ENCODE measurements at places on chromosomes 5 and 9.
A peak's percentile ranks its signal among the peaks of the same experiment; 100 is the strongest.

- no peaks in the 10 kb centered on the region for H3K27me3 ChIP-seq
- no peak overlapping the region for H3K4me3 ChIP-seq
- no peaks in the 10 kb centered on the region for H3K4me1 ChIP-seq
- DNase-seq, result no peak
- H3K36me3 ChIP-seq, result no peaks in the 10 kb centered on the region
These were observed 18.6 kb downstream of the MED10 start for GRCh38 chr5:6359555-6360322.

DNA sequence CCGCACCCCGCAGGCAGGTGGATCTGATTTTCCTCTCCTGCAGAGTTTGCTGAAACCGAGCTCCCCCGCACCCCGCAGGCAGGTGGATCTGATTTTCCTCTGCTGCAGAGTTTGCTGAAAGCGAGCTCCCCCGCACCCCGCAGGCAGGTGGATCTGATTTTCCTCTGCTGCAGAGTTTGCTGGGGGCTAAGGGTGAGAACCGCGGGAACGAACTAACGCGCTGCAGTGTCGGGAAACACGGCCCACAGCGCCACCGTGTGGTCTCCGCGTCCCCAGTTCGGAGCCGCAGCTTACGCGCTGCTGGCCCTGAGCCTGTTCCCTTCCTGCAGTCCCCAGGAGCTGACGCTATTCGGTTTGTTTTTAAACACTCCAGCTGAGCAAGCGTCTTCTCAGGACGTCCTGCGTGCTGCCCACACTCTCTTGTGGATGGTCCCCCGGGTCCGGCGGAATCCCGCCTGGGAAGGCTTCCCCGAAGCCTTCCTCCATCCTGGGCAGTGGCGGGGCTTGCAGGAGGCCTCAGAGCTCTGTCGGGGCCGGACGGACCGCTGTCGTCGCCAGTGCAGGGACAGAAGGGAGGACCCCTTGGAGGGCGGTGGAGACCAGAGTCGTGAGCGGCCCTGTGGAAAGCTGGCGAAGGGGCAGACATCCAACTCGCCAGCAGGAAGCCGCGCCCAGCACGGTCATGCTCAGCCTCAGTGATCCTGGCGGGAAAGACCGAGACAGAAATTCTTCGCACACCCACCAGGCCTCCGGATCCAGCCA lies 121.2 kb upstream of the LPCAT1 start:
- H3K27me3 ChIP-seq, result peaks cover 24% of the 10 kb centered on the region
- peak overlapping the region; percentile 16 for H3K4me3 ChIP-seq
- H3K36me3 ChIP-seq, result no peaks in the 10 kb centered on the region
- no peaks in the 10 kb centered on the region for H3K4me1 ChIP-seq

DNA sequence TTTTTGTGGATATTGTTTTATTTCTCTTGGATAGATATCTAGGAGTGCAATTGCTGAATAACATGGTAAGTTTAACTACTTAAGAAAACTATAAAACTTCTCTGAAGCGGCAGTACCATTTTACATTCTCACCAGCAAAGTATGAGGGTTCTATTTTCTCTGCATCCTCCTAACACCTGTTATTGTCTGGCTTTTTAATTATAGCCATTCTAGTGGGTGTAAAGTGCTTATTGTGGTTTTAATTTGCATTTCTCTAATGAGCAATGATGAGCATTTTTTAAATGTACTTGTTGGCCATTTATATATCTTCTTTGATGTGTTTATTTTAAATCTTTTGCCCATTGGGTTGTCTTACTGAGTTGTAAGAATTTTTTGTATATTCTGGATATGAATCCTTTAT lies 28.7 kb downstream of the SMIM32 start:
- H3K4me3 ChIP-seq, result no peak overlapping the region
- no peaks in the 10 kb centered on the region for H3K4me1 ChIP-seq
- DNase-seq, result no peak

- H3K36me3 ChIP-seq, result no peaks in the 10 kb centered on the region
- peaks cover 7% of the 10 kb centered on the region for H3K4me1 ChIP-seq
- H3K4me3 ChIP-seq, result no peak overlapping the region
These were observed 53.0 kb downstream of the TSSK1B start for GRCh38 chr5:113381791-113382190.

DNA sequence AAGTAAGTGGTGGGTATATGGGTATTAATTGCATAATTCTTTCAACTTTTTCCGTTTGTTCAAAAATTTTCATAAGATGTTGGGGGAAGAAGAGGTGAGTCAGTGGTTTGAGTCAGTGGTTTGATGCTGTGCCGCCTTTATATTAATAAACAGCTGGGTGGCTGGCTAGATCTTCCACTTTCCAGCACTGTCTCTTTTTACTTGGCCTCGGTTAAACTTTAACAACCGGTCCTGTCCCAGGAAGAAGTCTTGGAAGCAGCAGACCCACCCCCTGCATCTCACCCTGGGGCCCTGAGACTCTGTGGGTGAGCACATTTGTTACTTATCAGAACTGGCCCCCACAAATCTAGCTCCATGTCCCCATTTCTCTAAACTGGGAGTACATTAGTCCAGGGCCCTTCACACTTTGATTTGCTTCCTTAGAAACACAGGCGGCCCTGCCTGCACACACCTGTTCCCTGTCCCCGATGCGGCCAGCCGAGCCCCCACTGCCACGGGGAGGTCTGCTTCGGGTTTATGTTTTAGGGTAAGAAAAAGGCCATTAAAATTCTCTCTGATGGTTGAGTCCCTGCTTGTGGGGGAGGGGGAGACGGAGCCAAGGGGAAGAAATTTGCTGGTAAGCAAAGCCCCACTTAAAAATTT lies 90.7 kb downstream of the PTCH1 start:
- peaks cover 9% of the 10 kb centered on the region for H3K4me1 ChIP-seq
- no peak overlapping the region for H3K27ac ChIP-seq
- H3K27me3 ChIP-seq, result no peaks in the 10 kb centered on the region
- peak overlapping the region; percentile 67 for H3K4me3 ChIP-seq

DNA sequence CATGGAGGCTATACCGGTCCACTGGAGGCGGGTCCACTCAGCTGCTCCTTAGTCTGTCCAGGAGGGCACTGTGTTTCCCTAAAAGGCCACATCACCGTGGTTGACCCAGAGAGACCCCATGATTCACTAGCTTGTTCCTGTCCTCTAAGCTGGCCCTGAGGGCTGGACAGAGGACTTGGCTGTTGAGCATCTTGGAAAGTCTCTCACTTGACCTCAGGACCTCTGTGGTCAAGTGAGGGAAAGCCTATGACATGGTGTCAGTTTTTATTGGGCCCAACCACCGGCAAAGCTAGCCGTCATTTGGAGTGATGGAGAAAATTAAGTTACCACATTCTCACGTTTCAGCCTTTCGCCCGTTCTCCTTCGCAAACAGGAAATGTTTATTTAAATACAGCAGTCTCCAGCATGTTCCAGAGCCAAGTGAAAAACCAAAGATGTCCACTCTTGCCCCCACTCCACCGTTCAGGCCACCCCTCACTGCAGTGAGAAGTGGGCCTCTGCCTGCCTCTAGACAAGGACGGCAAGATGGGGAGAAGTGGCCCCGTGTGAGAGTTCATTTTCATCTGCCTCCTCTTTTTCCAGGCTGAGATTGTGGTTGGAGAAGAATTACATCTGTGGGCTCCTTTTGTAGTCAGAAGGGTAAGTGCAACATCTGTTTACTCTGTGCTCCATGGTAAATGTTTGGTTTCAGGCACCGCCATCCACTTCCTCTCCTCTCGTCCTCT lies 4.4 kb downstream of the SLIT3 start:
- peaks cover 40% of the 10 kb centered on the region for H3K4me1 ChIP-seq
- H3K27ac ChIP-seq, result peak overlapping the region; percentile 71
- peak; percentile 89 for DNase-seq
- H3K4me3 ChIP-seq, result no peak overlapping the region
- no peaks in the 10 kb centered on the region for H3K36me3 ChIP-seq

DNA sequence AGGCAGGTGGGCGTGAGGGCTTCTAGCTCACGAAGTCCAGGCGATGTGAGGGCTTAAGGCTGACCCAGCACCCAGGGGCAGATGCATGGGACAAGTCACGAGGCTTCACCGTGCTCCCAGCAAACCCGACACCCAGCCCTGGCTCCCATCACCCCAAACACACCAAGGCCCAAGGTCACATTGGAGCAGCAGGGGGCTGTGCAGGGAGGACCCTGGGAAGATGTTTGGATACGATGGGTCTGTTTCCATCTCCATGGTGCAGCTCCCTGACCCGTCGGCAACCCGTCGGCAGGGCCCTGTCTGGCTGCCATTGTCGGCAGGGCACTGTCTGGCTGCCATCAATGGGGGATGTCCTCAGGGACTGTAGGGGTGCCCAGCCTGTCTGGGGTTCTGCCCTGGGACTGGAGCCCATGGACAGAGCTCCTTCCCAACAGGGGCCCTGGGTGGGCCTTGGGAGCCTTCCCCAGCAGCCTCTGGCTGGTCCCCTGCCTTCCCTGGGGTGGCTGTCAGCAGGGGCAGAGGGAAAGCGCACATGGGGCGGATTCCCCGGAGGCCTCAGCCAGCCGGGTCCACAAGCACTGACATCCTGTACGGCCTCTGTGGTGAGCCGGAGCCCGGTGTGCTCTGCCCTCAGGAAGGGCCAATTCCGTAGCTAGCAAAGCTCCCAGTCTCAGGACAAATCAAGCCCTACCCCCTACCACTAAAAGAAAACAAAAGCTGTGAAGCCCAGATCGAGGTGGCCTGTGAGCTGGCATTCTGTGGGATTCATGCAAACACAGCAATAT lies 47.1 kb downstream of the NACC2 start:
- DNase-seq, result peak; percentile 42
- H3K4me1 ChIP-seq, result peaks cover 7% of the 10 kb centered on the region
- peaks cover 10% of the 10 kb centered on the region for H3K36me3 ChIP-seq
- no peak overlapping the region for H3K4me3 ChIP-seq
- no peaks in the 10 kb centered on the region for H3K27me3 ChIP-seq

- peaks cover 10% of the 10 kb centered on the region for H3K4me1 ChIP-seq
- H3K27ac ChIP-seq, result no peak overlapping the region
- H3K27me3 ChIP-seq, result peaks cover 7% of the 10 kb centered on the region
- H3K36me3 ChIP-seq, result no peaks in the 10 kb centered on the region
These were observed 3.1 kb upstream of the SFXN1 start for GRCh38 chr5:175475248-175475647.

DNA sequence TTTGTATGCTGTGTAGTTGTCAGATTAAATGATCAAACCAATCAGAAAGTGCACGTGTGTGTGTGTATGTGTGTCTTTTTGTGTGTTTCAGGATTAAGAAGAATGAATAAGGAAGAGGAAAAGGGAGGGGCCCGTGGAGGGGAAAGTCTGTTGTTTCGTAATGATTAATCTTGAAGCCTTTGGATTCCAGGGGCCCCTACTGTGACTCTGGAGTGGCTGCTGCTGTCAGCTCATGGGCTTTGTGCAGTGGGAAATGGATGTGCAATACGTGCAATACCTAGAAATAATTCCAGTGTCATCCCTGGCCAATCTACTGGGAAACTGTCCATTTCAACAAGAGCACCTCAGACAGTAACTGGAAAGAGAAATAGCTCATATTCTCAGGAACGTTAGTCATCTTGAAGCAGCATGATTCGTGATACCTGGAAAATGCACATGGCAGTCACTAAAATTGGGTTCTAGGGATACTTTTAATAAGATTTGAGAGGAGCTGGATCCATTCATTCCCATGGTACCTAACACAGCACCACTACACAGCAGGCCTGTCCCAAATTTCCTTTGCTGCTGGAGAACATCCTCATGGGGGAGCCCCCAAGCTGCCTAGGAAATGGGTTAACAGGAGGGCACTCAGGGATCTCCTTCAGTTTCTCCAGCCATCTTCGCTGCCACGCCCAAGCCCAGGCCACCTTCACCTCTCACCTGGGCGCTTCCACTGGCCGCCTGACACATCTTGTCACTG lies 186.3 kb downstream of the NR3C1 start:
- DNase-seq, result peak; percentile 72
- peaks cover 16% of the 10 kb centered on the region for H3K4me1 ChIP-seq
- no peak overlapping the region for H3K4me3 ChIP-seq
- H3K27ac ChIP-seq, result no peak overlapping the region

- no peaks in the 10 kb centered on the region for H3K27me3 ChIP-seq
- no peak overlapping the region for H3K4me3 ChIP-seq
These were observed 122.2 kb upstream of the ACOT12 start for GRCh38 chr5:81516091-81516490.

GRCh38 chr5:91126448-91126847 lies 256.7 kb downstream of the ARRDC3 start:
- no peak overlapping the region for H3K4me3 ChIP-seq
- no peak for DNase-seq
- H3K27me3 ChIP-seq, result no peaks in the 10 kb centered on the region

DNA sequence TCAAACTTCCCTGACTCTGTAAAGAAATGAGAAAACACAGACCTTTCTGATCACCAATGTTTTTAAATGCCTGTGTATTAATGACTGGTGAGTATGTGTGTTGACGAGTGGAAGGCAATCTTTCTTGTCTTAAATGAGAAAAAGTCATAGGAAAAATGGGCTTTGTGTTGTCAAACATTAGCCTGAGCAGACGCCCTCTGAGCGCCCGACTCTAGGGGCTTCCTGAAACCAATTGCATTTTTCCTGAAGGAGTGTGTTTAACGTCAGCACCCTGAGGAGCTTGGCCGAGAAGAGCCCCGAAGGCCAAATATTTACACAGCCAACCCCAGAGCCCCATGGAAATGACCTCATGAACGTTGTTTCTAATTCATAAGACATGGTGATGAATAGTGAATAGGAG lies 154.3 kb downstream of the PHF2 start:
- H3K36me3 ChIP-seq, result no peaks in the 10 kb centered on the region
- no peak overlapping the region for H3K27ac ChIP-seq
- H3K27me3 ChIP-seq, result peaks cover 7% of the 10 kb centered on the region

DNA sequence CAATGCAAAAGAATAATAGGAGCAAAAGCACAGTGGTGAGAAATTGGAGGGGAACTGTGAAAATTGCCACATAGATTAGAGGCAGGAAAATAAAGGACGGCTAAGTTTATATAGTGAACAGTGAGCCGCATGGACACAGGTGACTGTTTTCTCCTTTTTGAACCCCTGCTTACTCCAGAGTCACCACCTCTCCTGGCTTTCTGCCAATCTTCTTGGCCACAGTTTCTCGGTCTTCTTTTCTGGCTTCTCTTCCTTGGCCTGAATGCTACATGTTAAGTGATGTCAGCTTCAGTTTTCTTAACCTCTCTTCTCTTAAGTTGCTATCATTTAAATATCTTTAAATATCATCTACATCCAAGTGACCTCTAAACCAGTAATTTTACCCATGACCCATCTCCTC lies 47.3 kb upstream of the CDKN2B start:
- no peak overlapping the region for H3K4me3 ChIP-seq
- H3K27ac ChIP-seq, result no peak overlapping the region
- H3K4me1 ChIP-seq, result peaks cover 19% of the 10 kb centered on the region
- no peak for DNase-seq
- no peaks in the 10 kb centered on the region for H3K36me3 ChIP-seq

DNA sequence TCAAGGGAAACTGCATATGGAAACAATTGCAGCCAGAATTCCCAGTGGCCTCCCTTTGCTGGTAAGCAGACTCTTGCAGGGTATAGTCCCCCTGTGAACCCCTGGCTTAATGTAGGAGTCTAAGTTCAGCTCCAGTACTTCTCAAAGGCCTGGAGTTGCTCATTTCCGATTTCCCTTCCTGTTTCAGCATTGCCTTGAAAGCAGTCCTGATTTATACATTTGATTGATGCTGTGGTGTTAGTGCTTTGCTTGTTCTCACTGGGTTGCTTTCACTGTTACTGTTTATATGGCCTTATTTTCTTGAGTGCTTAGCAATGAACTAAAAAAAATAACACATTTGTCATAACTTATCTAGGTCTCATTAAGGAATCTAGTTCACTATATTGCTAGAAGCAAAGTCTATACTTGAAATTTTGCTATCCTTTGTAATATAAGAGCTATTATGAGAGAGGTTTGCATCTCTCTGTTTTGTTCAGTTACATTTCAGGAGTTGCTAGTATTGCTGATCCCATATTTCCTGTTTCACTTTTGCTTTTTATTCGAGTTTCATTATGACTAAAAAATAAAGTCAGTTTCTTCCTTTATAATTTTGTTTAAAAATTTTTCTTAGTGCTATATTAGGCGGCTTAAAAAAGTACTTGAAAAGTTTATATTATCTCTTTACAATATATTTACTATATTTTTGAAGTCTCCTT lies 122.4 kb upstream of the NMUR2 start:
- no peaks in the 10 kb centered on the region for H3K27me3 ChIP-seq
- H3K4me1 ChIP-seq, result no peaks in the 10 kb centered on the region
- no peaks in the 10 kb centered on the region for H3K36me3 ChIP-seq
- H3K4me3 ChIP-seq, result no peak overlapping the region
- no peak overlapping the region for H3K27ac ChIP-seq
- no peak for DNase-seq

Data from osteoblast (primary cell).